Upper lobe of left lung (tissue), 6 donors: ENCODE measurements at places on chromosomes 16 and 17. TPM values are rescaled to one million over a fixed set of nuclear protein-coding genes. Genes with fewer than 3 reads are reported as not detected.
A peak's percentile ranks its signal among the peaks of the same experiment; 100 is the strongest.

ADAP2 gene
- total RNA-seq: 16.0 TPM

DNA sequence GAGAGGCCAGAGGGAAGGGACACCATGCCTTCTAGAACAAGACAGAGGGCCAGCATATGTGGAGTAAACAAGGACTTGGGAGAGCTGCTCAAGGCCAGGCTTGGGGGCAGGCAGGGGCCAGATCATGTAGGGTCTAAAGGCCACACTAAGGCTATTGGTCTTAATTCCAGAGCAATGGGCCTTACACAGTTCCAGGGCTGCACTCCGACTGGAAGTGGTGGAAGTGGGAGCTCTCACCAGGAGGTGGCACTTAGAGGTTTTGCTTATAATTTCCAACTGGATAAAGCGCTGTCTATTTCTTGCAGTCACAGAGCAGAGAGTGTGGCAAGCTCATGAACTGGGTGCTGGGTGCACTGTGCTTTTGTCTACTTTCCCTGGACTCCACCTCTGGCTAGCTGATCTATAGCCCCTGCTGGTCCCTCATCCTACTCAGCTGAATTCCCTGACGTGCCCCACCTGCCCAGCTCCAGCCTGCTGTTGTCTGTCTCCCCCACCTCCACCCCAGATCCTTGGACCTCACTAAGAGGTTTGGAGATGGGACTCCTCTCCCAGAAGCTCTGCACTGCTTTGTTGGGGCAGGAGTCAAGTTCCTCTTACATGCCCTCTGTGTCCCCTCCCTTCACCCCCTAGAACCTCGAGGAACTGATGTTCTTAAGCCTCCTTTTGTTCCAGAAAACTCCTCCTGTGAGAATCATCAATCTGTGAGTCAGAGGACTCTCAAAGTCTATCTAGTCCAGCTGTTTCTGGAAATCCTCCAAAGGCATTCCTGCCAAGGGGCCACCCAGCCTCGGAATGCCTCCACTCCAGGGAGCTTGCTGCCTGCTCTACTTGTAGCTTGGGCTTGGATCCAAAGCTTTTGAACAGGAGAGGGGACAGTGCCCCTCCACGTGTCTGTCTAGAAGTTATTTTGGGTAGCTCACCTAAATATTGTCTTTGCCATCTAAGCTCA is 48.1 kb upstream of the KSR1 start:
- H3K27me3 ChIP-seq: no peaks in the 10 kb centered on the region
- H3K27ac ChIP-seq: no peak overlapping the region
- H3K4me3 ChIP-seq: no peak overlapping the region
- H3K36me3 ChIP-seq: no peaks in the 10 kb centered on the region
- DNase-seq: no peak
- H3K4me1 ChIP-seq: peaks cover 6% of the 10 kb centered on the region

- peak overlapping the region; percentile 78 for H3K27ac ChIP-seq
- no peak overlapping the region for H3K4me3 ChIP-seq
- no peaks in the 10 kb centered on the region for H3K36me3 ChIP-seq
Measured at GRCh38 chr16:86198206-86199118, 299.5 kb downstream of the IRF8 start.

DNA sequence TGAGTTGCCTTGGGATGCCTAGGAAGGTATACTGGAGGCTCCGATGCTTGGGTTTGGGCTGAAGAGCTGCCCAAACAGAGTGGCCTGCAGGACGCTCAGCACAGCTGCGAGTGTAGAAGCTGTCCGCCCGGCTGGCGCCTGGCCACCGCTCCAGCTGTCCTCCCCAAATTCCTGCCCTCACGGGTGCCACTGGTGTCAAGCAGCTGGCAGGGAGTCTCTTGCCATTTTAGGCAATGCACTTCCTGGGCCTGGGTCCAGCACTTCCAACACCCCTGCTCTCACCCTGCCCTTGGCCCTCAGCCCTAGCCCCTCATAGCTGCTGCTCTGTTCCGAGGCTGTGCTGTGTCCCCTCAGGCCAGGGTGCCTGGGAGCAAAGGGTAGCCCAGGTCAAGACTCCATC is 5.2 kb upstream of the PKMYT1 start:
- H3K4me1 ChIP-seq: peaks cover 26% of the 10 kb centered on the region
- H3K36me3 ChIP-seq: no peaks in the 10 kb centered on the region
- H3K27ac ChIP-seq: no peak overlapping the region
- peak; percentile 92 for DNase-seq
- H3K27me3 ChIP-seq: no peaks in the 10 kb centered on the region

DNA sequence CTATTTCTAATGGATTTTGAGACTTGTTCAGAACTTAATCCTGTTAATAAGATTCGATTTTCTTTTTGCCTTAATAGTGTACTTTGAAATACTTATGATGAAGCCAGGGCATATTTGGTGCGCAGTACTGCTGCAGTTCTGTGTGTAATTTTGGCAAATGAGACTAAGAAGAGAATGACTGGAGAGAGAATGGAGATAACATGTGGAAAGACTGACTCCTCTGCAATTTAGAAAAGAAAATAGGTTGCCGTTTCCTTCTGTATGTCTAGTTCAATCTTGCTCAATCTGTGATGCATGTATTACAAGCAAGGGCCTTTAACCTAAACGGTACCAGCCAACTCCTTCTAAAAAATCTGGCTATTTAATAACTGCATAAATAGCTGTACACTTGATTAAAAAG is 285.1 kb upstream of the CDH11 start:
- H3K36me3 ChIP-seq: no peaks in the 10 kb centered on the region
- no peak for DNase-seq
- H3K27ac ChIP-seq: no peak overlapping the region
- H3K27me3 ChIP-seq: no peaks in the 10 kb centered on the region
- no peak overlapping the region for H3K4me3 ChIP-seq

- no peak for DNase-seq
- no peaks in the 10 kb centered on the region for H3K36me3 ChIP-seq
- no peaks in the 10 kb centered on the region for H3K4me1 ChIP-seq
Measured at GRCh38 chr17:66850692-66851091, 15.8 kb downstream of the CACNG5 start.

DNA sequence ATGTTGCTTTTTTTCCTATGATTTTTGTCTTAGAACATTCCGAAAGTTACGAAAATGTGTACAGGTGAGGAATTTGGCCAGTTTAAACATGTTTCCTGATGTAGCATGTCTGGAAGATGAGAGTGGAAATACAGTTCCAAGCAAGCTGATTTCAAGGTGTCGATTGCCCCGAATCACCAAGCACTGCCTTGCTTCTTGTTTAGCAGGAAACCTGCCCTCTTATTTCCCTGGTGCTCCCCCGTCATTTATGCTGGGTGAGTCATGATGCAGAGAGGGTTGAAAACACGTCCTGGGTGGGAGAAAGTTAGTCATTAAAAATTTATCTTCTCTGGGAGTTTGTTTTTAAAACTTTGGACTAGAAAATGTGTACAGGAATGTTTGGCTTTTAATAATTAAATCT is 608.6 kb upstream of the EEF2KMT start:
- no peak overlapping the region for H3K27ac ChIP-seq
- no peak for DNase-seq
- no peaks in the 10 kb centered on the region for H3K27me3 ChIP-seq
- H3K36me3 ChIP-seq: no peaks in the 10 kb centered on the region

DNA sequence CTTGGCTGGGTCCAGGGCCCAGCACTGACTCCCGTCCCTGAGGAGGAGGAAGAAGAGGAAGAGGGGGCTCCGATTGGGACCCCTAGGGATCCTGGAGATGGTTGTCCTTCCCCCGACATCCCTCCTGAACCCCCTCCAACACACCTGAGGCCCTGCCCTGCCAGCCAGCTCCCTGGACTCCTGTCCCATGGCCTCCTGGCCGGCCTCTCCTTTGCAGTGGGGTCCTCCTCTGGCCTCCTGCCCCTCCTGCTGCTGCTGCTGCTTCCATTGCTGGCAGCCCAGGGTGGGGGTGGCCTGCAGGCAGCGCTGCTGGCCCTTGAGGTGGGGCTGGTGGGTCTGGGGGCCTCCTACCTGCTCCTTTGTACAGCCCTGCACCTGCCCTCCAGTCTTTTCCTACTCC is 8.5 kb downstream of the HIRIP3 start:
- no peak for DNase-seq
- H3K27me3 ChIP-seq: no peaks in the 10 kb centered on the region
- H3K4me3 ChIP-seq: peak overlapping the region; percentile 32
- H3K4me1 ChIP-seq: peaks cover 58% of the 10 kb centered on the region
- H3K27ac ChIP-seq: peak overlapping the region; percentile 86
- H3K36me3 ChIP-seq: peaks cover 100% of the 10 kb centered on the region
